NCI-H460 (cell line): ENCODE measurements at places on chromosomes 6 and 20.

DNA sequence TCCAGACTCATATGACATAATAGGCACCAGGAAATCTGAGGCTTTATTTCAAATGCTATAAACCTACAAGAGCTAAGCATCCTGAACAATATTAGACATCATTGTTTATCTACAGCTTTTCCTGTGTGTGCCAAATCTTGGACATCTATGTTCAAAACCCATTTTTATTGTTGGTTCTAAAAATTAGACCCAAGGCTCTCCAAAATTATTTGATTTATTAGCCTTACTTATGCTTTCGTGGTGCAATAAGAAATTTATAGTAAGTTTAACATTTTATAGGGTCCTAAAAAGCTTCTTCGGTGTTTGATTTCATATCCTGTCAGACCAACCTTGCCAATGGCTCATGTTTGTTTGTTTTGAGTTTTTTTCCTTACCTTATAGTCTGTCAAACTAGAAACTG, 1014.5 kb upstream of the MANEA start:
- no peak for DNase-seq

- no peak for DNase-seq
These were observed 499.0 kb upstream of the RNF217 start for GRCh38 chr6:124463271-124463670.

GRCh38 chr6:150676344-150676743, 76.7 kb downstream of the PLEKHG1 start:
- DNase-seq, result no peak

GRCh38 chr6:118810420-118811027, 83.4 kb upstream of the ASF1A start:
- DNase-seq, result no peak

DNA sequence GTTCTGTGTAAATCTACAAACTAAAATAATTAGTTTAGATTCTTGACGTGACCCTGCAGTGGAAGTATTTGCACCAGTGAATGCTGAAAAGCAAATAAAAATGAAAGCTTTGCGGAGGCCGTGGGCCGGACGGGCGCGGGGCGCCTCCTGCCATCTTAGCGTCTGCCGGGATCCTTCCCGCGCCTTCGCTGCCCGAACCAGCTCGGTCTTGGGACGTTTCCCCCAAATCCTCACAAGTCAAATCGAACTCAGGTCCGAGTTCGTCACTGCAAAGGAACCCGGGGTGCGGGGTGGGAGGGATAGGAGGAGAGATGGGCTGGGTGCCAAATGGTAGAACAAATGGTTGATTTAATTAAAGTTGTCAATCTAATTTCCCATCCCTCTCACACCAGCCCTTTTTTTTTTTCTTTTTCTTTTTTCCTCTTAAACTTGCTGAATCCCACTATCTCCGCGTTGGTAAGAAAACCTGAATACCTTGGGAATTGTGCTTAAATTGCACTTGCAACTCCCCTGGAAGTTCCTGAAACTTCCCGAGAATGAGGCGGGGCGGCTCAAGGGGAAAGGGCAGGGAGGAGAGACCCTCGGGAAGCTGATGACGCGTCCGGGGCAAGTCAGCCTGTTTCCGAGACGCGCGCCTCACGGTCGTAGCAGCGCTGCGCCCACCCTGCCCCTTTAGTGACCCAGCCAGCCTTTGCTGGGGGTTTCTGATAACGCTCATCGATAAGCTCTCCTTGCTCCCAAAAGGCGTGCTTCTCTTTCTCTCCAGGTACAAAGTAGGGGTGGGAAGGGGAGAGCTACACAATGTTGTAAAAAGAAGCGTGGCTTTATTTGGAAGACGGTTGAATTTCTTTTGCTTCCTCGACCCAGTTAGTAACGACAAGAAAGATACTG, 1.8 kb downstream of the GJA1 start:
- no peak for DNase-seq

DNA sequence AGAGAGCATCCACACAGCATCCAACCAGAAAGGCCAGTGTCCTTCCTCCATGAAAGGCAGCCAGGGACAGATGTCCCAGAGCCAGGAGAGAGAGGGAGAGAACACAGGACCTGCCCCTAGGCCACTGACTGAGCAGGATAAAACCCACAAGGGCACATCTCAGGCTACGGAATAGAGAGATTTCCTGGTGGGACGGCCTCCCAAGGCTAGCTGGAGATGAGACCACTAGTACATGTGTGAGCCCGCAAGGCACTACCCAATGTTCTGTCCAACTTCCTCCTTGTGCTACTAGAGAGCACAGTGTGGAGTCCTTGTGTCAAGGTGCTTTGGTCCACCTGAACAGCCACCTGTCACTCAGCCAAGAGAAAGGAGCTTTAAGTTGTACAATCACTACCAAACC, 44.2 kb downstream of the PLCG1 start:
- no peak for DNase-seq

DNA sequence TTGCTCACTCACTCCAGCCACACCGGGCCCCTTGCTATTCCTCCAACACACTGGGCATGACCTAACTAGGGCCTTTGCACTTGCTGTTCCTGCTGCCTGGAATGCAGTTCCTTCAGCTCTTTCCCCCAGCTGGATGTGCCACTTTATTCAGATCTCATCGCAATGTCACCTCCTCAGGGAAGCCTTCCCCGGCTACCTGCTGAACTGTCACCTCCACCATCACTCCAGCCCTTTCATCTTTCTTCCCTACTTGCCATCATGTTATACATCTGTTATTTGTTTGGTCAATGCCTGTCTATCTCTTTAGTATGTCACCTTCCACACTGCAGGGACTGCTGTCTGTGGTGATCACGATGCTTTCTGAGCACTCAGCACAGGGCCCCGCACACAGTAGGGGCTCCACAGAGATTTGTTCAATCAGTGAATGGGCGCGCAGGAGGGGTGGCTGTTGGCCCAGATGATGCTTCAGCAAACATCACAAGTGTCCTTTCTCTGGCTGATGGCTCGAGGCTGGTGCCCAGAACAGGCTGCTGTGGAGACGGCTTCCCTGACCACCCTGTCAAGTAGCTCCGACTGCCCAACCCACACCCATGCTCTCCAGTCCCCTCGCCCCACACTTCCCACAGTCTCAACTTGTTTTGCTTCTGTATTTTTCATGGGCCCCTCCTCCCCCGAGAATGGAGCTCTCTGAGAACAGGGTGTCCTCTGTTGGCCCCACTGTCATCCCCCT, 31.8 kb downstream of the CEBPB start:
- no peak for DNase-seq

DNA sequence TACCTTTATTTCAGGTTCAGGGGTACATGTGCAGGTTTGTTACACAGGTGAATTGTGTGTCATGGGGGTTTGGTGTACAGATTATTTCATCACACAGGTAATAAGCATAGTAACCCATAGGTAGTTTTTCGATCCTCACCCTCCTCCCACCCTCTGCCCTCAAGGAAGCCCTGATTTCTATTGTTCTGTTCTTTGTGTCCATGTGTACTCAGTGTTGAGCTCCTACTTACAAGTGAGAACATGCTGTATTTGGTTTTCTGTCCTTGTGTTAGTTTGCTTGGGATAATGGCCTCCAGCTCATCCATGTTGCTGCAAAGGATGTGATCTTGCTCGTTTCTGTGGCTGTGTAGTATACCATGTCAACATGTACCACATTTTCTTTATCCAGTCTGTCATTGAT, 66.0 kb downstream of the STK4 start:
- no peak for DNase-seq

DNA sequence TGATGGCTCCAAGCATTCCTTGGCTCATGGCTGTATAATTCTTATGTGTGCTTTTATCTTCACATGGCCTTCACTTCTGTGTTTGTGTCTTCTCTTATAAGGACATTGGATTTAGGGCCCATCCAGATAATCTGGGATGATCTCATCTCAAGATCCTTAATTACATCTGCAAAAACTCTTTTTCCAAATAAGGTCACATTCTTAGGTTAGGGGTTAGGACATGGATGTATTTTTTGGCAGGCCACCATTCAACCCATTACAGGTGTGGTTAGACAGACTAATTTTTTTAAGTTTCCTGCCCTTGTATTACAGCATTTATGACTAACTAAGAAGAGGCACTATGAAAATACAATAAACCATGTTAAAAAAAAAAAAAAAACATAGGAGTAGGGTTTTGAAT, 254.0 kb downstream of the TPBG start:
- no peak for DNase-seq

- DNase-seq, result no peak
These were observed 6.4 kb upstream of the CST2 start for GRCh38 chr20:23832775-23833513.

DNA sequence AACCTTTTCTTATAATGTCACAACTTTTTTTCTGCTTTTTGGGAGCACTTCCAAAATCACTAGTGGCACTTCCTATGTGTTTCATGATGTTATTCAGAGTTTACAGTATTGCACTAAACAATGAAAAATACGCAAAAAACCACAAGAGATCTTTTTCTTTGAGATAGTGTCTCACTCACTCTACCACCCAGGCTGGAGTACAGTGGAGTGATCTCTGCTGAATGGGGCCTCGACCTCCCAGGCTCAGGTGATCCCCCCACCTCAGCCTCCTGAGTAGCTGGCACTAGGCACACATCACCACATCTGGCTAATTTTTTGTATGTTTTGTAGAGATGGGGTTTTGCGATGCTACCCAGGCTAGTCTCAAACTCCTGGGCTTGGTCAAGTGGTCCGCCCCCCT, 158.7 kb downstream of the COL21A1 start:
- DNase-seq, result no peak

GRCh38 chr6:146543211-146543939, at the start of gene RAB32:
Gene RAB32, plus strand, starts transcription at chr6:146543833. Its CDS starts 39 bp downstream, at chr6:146543872.
- DNase-seq, result peak; percentile 77

DNA sequence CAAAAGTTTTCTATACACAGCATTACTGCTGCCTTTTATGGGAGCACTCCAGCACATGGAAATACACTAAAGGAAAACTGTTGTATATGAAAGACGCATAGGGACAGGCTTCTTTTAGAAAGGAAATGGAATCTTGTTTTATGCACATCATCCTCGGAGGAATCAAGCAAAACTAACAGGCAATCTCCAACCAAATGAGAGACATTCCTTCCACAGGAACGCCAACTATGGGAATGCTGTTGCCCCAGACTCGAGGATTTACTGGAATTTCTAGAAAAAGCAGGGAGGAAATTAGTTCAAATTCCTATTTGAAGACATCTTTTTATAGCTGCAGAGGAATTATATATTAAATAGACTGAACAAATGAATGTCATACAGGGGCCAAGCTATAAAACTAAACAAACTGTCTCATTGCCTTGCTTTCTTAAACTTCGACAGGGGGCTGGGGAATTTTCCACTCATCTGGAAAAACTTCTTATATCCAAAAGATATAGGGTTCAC, 52.2 kb downstream of the LYRM4 start:
- no peak for DNase-seq

DNA sequence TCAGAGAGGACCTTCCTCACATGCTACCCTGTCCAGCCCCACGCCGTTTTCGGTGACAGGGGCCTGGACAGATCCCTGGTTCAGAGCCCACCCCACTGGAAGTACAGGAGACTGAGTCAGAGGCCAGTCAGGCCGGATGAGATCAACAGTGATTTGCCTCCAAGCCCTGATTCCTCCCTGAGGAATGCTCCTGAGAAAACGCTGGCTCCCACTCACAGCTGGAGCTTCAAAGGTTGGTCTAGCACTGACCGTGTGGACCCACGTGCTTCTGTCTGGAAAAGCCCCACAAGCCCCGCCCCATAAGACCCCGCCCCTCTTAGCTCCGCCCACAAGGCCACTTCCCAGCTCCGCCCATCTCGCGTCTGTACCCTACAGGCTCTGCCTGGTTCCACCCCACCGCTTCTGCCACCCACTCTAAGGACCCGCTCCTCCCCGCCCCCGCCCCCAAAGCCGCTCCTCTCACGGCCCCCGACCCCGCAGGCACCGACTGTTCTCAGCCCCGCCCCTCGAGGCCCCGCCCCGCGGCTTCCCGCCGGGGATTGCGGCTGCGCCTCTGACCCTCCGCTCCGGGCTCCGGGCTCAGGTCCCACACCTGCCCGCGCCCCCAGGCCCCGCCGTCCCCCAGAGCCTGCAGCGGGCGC, 64.9 kb upstream of the BHLHE23 start:
- no peak for DNase-seq

GRCh38 chr20:59421089-59421488, 120.7 kb downstream of the EDN3 start:
- no peak for DNase-seq
